ENCODE measurements at places on chromosomes 3 and 15. TPM values are rescaled to one million over a fixed set of nuclear protein-coding genes. Genes with fewer than 3 reads are reported as not detected.
A peak's percentile ranks its signal among the peaks of the same experiment; 100 is the strongest.

DNA sequence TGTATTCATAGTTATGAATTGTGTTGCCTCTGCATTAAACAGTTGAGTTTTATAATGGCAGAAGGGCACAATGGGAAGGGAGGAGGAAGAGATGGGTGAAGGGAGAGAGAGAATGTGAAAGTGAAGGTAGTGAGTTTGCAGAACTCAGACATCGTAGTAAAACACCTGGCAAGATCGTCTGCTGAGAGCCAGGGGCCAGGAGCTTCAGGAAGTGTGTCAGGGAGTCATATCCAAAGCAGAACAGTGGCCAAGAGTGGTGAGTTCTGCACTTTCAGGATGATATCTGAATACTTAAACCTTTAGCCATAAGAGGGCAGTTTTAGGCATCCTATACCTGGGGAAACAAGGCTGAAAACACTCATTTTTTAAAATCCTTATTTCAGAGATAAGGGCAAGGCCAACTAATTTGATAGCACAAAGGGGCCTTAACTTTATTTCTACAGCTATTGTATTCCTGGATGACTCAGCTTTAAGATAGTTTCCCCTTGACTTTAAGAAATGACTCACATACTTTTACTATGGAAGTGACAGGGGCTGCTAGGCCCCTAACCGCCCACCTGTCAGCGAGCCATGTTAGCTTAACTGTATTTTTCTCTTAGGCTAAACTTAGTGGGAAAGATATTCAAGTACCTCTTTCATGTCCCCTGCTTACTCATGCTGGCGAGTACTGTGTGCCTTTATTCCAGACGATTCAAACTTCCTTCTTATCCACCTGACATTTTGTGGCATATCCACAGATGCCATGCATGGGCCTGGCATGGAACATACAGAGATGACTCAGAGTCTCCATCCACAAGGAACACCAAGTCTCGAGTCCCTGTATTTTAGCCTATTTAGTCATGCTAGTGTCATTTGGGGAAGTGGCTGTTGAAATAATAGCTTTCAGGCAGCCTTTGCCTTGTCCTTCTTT lies 53.9 kb downstream of the RLBP1 start:
- no peak for DNase-seq

DNA sequence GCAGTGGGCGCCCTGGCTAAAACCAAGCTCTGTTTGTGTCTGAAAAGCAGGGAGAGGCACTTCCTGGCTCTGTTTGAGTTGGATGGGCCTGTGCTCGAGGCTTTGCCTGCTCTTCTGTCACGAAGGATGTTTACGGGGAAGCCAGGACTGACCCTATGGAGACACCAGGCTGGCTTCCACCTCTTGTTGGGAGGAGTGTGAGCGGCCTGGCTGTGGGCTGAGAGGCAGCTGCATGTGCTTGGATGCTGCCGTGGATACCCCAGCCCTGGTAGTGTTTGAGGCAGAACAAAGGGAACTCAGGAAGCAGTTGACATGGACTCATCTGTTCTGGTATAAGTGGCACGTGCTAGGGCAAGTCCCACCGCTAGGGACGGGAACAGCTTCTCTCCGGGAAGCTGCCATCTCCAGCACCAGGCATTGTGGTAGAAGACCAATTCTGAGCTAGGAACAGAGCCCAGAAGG lies 17.6 kb upstream of the SLC41A3 start:
- DNase-seq, result no peak

- DNase-seq, result no peak
Measured at GRCh38 chr15:85624291-85624801, 170.4 kb downstream of the KLHL25 start.

The MEGF11 gene
- not detected for total RNA-seq

The LRTM1 gene
- not detected for total RNA-seq

The DNAJA4 gene
- 16.8 TPM for total RNA-seq

GRCh38 chr15:85128621-85129020 lies 147.0 kb downstream of the PDE8A start:
- no peak for DNase-seq

- DNase-seq, result no peak
Measured at GRCh38 chr15:74752011-74752410, 3.4 kb downstream of the CYP1A2 start.

The CLDN18 gene
- total RNA-seq, result not detected

The ITPR1 gene
- total RNA-seq, result 119 TPM

DNA sequence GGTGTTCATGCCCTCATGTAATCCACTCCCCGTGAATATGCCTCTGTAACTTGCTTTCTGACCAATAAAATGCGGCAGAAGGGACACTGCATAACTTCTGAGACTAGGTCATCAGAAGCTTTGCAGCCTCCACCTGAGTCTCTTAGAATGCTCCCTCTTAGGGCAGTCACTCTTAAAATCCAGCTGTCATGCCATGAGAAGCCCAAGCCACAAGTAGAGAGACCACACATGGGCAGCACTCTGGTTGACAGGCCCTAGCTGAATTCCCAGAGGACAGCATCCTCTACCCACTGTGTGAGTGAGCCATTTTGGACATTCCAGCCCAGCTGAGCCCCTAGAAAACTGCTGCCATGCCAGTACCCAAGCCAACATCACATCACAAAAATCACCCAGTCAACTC lies 41.4 kb downstream of the SCAPER start:
- no peak for DNase-seq

- DNase-seq, result no peak
Measured at GRCh38 chr3:139159356-139159755, 114.7 kb upstream of the PRR23C start.

- DNase-seq, result no peak
Measured at GRCh38 chr15:68644083-68644904, 65.5 kb downstream of the CORO2B start.

The PRICKLE2 gene
- 53.5 TPM for total RNA-seq

- DNase-seq, result no peak
Measured at GRCh38 chr15:29054171-29055045, 168.6 kb downstream of the APBA2 start.

DNA sequence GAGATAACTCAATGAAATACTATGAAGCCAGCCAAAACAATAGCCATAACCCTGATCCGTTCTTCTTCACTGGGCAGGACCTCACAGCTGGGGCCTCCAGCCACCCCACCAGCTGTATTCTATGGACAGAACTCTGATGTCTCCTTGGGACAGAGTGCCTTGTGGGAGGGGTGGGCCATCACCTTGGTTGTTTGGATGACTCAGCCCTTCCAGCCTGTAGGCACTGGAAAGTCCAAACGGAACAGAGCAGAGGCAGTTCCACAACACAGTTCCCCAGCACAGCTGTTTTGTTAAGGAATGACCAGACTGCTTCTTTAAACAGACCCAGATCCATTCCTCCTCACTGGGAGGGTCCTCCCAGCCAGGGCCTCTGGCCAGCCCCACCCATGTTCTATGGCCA lies 31.9 kb upstream of the ZBED2 start:
- no peak for DNase-seq

DNA sequence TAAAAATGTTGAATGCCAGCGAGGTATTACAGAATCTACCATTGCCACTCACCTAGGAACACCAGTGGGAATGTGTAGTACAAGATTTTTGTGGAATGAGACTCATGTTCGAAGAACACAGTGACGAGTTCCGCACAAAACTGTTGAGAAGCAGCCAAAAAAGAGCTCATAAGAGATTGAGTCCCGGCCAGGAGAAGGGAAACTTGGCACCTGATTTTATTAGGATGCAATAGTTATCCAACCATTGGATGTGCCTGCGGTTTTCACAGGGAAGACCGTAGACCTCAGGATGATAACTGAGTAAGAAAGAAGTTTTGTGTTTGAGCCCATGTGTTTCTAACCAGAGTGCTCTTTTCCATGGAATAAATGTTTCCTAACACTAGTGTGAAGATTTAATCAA lies 88.9 kb downstream of the PTPRG start:
- DNase-seq, result peak; percentile 83

DNA sequence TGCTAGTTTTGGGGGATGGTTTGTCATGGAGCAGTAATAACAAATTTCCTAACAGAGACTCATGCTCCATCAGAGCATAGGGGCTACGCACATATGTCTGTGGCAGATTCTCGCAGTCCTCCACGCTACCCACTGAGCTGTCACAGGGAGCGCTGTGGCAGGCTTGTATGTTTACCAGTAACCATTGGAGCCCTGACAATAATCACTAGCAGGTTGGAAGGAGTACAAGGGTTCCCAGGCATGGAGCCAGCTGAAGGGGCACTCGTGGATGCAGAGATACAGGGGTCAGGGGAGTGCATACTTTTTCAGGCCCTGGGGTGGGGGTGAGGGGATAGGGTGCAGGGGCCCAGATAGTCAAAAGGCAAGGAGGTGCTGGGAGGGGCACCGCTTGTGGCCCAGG lies 7.9 kb upstream of the GP9 start:
- peak; percentile 48 for DNase-seq

The STAB1 gene
- total RNA-seq, result 216 TPM

DNA sequence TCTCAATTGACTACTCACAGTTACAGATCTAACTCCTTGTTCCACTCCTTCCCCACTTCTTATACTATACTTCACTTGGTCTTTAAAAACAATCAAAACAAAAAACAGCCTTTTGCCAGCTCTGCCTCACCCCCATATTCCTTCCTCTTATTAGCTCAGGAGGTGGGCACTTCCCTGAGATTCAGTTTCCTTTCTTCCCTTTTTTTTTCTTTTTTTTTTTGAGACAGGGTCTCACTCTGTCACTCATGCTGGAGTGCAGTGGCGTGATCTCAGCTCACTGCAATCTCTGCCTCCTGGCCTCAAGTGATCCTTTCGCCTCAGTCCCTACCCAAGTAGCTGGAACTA lies 6.9 kb downstream of the C3orf62 start:
- no peak for DNase-seq

DNA sequence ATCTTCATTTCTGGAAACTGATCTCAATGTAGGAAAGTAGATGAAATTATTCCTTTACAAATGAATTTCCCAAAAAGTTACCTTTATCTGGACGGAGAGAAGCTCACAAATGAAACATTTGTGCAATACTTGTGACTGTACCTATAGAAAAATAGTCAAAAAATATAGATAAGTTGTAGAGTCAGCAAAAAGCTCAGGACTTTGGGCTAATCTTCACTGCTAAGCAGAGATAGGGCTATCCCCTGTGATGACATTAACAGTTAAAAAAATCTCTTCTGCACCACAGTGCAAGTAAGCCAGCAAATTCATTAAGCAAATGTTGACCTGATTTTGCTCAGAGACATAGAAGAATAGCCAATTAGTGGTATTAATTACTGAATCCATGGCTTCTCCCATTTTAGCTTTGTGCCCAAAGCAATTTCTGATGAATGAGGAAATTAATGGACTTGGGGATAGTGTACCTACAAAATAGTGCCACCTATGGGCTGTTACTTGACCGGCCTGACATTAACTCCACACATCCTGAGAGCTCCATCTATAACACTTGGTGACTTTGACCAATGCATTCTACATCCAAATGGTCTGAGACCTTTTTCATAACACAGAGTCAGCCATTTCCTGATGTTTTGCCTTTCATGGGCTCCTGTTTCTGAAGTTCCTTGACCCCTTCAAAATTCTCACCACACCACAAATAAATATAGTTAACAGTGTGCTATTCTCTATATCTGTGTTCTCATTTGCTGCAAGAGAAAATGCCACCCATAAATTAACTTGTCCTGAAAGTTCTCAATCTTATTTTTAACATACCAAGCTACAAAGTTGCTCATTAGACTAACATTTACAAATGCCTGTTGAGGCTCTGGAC lies 105.0 kb downstream of the SSR3 start:
- DNase-seq, result no peak

DNA sequence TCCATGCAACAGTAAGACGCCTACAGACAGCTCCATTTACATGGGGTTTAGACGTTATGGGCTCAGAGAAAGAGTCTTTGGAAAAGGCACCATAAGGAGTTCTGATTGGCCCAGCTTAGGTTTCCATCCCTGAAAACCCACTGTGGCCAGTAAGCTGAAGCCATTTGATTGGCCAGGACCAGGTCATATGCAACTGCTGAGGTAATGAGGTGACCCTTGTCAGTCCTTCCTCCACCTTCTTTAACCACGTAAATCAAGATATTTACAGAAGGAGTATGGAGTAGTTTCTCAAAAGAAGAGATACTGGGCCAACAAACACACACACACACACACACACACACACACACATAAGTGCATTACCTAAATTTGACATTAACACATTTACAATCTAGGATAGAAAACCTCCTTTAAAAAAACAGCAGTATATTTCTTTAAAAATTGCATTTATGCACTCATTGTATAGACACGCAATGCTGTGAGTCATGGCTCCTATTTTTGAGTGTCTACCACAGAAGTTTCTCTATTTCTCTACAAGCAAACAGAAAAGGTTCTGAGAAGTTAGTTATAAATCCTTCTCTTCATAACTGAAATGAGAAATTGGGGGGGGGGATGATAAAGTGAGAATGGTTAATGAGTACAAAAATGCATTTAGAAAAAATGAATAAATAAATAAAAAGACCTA lies 16.3 kb upstream of the MB21D2 start:
- DNase-seq, result no peak

The MUSTN1 gene
- 8.7 TPM for total RNA-seq

The NMB gene
- 9.7 TPM for total RNA-seq

DNA sequence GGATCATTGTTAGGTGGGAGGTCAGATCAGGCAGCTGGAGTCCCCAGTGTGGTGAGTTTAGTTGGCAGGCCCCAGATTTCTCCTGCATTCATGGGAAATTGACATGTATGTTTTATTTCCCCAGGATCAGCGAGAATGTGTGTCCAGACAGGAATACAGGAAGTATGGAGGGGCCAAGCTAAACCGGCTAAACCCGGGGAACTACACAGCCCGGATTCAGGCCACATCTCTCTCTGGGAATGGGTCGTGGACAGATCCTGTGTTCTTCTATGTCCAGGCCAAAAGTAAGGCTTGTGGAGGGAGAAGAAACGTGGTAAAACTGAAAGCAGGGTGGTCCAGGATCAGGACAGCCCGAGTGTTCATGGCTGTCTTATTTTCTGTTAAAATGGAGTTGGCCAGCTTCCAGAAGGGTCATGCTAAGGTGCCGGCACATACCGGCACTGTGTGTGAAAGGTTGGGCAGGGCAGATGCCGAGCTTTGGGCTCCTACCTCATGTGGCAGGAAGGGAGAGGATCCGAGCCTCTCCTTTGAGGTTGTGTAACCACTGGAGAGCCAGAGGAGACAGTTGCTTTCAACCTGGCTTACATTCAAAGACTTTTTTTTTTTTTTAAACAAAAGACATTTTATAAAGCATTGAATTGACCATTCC lies 83.1 kb downstream of the PGPEP1L start:
- no peak for DNase-seq

The GREM1 gene
- 0.88 TPM for total RNA-seq

The TMOD2 gene
- 113 TPM for total RNA-seq
